ENCODE measurements at places on chromosomes 7 and 10.

- no peak for DNase-seq
Measured at GRCh38 chr10:5568984-5569383, 44.2 kb downstream of the CALML3 start.

DNA sequence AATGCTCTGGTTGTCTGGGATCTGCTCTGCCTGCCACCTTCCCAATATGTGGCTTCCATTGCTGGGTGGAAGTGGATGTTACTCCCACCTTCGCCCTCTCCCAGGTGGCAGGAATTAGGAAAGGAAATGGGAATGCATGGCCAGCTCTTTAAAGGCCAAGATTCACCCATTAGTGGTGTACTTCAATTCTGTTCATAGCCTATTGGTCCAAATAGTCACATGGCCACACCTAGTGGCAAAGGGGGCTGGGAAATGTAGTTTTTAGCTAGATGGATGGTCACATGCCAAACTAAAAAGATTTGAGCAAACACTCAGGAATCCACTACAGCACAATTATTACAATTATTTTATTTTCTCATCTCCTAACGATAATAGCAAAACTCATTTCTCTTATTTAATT, 135.1 kb downstream of the NPY start:
- no peak for DNase-seq

DNA sequence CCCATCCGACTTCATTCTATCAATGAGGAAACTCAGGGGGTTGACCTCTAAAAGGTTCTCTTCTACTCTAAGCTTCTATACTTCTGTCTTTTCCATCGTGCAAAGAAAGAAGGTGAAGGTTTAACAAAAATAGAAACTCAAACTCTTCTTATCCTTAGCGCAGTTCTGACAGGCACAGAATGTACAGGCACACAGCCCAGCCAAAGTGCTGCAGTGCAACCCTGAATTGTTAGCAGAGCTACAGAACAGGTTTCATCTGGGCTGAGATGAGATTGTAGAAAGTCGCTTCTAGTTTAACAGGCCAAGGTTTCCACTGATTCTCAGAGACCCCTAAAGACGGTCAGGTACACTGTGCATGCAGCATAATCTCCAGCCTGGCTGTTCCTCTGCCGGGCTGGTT, 79.3 kb upstream of the AFAP1L2 start:
- DNase-seq: no peak

- DNase-seq: no peak
Measured at GRCh38 chr10:34739915-34740314, 75.2 kb downstream of the PARD3 start.

GRCh38 chr10:16545116-16545736, 23.5 kb upstream of the C1QL3 start:
- peak; percentile 16 for DNase-seq

GRCh38 chr7:2934984-2935740, 91.1 kb upstream of the GNA12 start:
- DNase-seq: no peak

GRCh38 chr7:156993021-156993924, 17.2 kb downstream of the MNX1 start:
- no peak for DNase-seq

GRCh38 chr10:127100983-127101615, 95.3 kb downstream of the INSYN2A start:
- DNase-seq: no peak

DNA sequence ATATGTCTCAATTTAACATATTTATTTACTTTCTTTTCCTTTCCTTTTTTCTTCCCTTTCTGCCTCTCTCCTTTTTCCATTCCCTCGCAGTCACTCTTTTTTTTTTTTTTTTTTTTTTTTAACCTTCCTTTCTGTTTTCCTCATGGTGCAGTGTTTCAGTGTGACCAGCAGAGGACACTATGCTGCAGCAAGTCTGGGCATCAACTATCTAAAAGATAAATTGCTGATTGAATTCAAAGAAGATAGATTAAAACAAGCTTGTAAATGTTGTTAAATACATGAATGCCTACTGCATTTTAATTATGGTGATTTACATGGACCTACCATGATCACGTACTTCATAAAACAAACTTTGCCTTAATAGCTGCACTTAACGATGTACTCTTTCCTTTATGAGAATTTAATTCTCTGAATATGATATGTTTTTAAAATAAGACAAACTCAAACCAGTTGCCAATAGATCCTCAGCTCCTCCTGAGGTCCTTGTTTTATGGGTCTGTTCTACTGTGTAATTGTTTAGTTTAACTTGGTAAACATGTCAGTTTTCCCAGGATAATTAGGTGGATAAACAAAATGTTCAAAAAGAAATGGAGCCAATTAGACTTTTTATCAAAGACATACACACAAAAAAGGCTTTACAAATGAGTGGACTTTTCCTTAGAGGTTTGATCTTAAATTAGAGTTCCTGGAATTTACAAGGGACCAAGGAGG, 101.0 kb upstream of the AGR3 start:
- DNase-seq: no peak

GRCh38 chr10:22159180-22159579, 58.6 kb downstream of the EBLN1 start:
- DNase-seq: no peak

GRCh38 chr10:121681997-121682687, 83.9 kb upstream of the FGFR2 start:
- no peak for DNase-seq

- no peak for DNase-seq
Measured at GRCh38 chr10:7797582-7797981, 9.6 kb downstream of the ATP5F1C start.

- no peak for DNase-seq
Measured at GRCh38 chr7:50391386-50391785, 58.8 kb downstream of the FIGNL1 start.

DNA sequence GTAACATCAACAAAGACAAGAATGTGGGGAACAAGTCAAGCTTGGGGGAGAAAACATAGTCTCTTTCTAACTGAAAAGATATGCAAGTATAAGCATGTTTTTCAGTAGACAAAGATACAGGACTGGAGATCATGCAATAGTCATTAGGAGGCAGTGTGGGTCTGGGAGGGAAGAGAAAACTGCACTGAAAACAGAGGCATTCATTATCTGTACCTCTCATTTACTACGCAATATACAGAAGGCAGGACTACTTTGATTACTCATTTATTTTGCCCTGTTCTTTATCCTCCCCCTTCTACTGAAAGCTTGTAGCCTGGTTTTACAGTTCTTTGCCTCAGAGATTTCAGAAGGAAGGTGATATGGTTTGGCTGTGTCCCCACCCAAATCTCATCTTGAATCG, 341.2 kb downstream of the CRPPA start:
- no peak for DNase-seq

DNA sequence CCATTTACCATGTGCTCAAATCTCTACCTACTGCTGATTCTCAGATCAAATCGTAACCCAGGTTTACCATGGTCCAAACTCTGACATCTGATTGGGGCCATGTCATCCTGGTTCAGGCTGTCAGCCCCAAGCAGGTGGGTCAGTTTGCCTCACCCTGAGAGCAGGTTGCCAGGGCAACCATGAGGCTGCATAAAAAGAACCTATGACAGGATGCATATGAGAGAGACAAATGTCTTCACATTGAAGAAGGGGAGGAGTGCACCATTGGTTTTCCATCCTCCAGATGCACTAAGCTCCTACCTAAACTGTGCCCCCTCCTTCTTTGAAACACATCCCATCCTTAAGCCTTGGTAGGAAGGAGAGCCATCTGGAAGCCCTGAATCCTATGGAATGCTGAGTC, 10.2 kb downstream of the PRSS1 start:
- no peak for DNase-seq

DNA sequence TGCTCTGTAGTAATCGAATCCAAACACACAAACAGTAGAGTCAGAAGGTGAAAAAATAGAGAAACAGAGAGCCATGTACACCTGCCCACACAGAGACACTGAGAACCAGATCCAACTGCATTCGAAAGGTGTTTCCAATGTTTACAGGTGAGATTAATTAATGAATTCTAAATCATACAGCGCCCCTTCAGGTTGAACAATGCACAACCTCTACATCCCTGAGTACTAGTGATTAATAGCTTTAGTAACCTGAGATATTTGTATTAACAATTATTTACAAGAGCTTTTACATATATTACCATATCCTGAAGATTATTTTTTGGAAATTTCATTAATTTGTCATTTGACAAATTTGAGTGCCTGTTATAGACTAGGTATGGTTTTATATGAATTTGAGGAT, 7.6 kb upstream of the MRC1 start:
- no peak for DNase-seq

GRCh38 chr7:114466917-114467316, 52.3 kb downstream of the FOXP2 start:
- no peak for DNase-seq

DNA sequence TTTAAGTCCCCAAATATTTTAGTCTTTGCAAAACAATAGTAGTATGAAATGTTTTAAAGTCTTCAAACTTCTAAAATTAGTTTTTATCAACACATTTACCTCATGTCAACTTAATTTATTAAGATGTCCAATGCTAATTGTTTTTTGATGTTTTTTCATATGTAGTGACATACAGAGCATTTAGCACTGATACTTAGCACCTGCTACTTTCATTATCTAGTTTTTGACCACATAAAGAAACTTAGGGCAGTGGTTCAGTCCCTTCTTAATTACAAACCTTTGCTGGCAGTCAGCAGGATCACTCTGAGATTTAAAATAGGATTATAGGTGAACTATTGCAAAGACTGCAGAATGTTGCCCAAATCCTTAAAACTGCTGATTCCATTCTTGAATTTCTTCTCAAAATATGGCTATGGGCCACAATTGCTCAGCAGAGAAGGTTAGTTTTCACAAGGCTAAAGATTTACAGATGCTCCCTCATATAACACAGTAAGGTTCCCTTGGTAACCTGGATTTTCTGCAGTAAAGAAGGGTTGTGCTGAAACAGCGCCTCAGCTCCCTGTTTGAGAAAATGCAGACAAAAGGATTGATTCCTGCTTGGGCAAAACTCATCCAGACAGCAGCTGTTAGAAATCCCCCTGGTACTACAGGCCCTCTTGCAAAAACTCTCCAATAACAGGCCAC, 3.4 kb downstream of the GPR85 start:
- DNase-seq: no peak

- no peak for DNase-seq
Measured at GRCh38 chr7:33770576-33770975, 134.8 kb upstream of the BMPER start.

DNA sequence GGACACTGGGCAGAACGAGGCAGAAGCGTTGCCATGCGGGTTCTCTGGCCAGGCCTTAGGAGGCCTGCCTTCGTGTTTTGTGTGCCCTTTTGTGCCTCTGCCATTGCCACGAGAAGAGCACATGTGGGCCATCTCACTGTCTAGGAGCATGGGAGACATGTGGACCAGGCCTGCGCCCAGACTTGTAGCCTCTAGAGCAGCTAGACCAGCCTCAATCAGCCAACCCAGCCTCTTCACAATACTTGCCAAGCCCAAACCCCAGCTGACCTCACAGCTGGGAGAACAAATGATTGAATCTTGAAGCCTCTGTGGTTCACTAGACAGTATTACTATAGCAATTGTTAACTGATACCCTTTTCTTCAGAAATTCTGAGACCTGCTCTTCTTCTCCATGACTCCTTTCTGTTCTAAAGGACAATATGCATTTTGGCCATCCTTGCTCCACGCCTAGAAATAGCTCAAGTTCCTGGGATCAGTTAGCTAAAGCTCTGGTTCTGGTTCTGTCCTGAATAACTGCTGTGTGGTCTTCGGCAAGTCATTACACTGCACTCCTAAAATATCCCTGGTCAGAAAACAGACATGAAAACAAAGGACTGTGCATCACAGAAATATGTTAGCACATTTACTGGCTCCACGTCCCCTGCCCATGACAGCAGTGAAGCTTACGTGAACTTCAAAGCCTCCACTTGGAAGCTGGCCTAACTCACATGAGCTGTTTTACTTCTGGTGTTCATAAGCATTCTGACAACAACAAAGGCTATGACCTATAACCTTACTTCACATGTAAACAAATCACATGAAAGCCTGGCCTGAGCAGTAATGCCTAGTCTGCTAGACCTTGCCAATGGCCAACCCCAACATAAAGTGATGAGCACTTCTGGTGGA, 72.3 kb upstream of the MKRN1 start:
- DNase-seq: no peak

- no peak for DNase-seq
Measured at GRCh38 chr7:121914676-121915279, 41.8 kb downstream of the PTPRZ1 start.

GRCh38 chr7:155685070-155685790, 40.8 kb downstream of the RBM33 start:
- no peak for DNase-seq

GRCh38 chr7:143931739-143932138, 3.3 kb upstream of the OR2F2 start:
- no peak for DNase-seq

DNA sequence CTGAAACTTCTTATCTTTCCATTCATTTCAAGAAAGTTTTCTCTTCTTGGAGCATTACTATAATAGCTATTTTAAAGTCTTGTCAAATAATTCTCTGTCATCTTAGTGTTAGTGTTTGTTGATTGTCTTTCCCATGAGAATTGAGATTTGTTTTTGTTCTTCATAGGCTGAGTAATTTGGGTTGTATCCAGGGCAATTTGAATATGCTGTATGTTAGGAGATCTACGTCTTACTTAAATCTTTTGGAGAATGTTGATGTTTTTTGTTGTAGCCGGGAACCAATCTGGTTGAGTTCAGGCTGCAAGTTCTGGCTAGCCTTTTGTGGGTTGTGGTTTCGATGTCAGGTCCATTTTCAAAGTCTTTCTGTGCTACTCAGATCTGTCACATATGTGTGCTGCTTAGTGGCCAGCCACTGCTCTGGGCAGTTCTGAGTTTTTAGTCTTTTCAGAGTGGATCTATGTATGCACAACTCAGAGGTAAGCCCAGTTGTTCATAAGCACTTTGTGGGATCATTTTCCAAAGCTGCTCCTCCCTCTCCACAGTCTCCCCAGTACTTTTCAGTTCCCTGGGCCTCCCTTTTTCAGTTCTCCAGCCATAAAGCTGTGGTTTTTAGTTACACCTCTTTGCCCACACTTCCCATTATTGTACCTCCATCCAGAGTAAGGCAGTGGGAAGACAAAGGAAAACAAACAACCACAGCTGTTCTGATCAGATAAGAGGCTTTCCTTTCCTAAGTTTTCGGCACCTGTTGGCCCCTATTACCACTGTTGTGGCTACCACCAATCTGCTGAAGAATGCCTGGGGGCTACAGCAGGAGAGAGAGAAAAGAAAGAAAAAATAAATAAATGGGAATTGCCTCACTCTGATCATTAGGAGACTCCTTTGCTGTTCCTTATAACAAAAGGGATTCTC, 4.7 kb upstream of the CCNJ start:
- no peak for DNase-seq

All from cerebellar nuclear complex (tissue), 1 donor.